ENCODE measurements at places on chromosomes 12 and 14.

GRCh38 chr12:80821513-80822000 is 104.8 kb downstream of the MYF5 start:
- no peak for DNase-seq

- DNase-seq, result no peak
These were observed 79.6 kb upstream of the IFNG-AS1 start for GRCh38 chr12:67909681-67910080.

DNA sequence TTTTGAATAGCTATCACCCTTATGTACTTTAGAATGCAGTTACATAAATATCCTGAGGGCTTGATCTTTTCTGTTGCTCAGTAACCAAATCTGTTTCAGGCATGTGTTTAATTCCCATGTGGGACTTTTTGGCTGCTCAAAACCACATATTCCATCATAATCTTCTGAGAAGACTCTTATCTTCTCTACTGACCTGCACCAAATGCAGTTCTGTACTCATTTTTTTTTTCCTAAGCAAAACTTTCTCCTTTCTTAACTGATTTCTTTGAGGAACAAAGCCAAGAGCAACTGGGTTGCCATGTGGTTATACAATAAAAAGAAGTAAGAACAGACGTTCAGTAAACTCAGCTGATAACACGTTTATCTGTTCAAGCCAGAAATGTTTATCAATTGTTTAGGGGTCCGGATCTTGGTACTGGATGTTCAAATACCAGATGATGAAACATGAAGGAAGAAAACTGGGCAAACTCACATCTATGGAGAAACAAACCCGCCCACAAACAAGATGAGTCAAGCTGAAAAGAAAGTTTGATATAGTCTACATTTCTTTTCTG is 50.1 kb downstream of the TMEM132C start:
- no peak for DNase-seq

GRCh38 chr12:45257185-45257930 is 41.5 kb downstream of the ANO6 start:
- DNase-seq, result no peak

DNA sequence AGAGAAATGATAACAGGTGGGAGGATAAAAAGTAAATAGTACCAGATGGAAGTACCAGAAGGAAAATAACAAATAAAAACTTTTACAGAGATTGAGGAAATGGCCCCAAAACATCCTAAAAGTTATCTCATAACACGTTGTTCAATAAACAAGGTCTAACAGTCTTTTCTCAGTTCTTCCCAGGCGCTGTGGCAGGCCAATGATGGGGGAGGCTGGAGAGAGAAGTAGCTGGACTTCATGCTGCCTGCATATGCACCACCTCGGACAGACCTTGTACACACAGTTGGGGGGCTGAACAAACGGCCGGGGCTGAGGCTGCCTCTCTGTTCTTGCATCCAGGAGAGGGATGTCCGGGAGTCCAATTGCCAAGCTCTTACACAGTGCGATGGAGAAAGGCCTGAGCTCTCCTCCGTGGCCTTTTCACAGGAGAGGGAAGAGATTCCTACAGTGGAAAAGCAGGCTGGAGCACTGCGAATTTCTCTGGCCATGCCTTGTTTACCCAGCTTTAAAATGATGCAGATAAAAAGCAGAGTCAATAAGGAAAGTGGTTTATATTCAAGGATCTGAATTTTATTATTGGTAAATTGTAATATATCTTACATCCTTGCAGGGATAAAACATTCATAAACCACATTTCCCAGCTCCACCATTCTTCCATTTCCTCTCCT is 109.8 kb downstream of the PHLDA1 start:
- DNase-seq, result no peak

DNA sequence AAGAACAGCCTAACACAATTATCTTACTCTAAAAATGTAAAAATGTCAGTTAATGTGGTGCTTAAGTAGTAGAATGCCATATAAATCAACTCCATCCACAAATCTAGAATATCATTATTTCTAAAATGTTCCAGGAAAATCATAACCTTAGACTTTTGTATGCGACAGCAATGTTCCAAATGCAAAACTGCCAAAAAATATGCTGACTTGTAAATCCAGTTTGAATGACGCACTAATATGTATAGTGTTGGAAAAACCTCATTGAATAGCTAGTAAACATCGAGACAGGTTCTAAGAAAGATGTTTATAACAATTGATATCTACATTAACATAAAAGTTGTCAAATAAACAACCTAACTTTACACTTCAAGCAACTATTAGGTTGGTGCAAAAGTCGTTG is 469.1 kb upstream of the PRICKLE1 start:
- DNase-seq, result no peak

GRCh38 chr12:905261-906031 is 44.0 kb downstream of the RAD52 start:
- DNase-seq, result no peak

GRCh38 chr12:84875241-84875640 is 37.4 kb downstream of the SLC6A15 start:
- DNase-seq, result no peak

DNA sequence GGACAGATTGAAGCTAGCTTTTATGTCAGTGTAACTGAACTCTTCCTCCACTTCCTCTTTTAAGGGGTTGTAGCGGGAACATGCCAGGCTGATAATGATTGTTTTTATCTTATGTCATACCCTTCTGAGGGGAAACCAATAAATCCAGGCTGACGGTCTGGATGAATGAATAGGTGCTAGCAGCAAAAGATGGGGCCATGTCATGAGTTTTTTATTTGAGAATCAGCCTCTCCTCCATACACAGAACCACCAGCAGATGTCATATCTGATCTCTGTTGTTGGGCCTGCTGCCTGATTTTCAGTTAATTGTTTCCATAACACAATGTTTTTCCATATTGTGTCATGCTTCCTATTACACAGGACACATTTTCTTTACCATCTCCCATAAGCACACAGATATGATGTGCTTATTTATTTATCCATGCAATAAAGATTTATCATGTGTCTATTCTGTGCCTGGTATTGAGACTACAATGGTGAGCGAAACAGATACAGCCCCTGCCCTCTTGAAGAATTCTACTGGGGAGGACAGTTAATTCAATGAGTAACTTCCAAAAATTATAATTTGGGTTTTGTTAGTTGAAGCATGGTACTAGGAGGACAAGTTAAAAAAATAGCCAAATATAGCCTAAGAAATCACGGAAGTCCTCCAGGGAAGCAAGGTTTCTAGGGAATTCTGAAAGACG is 33.6 kb upstream of the CRY1 start:
- DNase-seq, result no peak

DNA sequence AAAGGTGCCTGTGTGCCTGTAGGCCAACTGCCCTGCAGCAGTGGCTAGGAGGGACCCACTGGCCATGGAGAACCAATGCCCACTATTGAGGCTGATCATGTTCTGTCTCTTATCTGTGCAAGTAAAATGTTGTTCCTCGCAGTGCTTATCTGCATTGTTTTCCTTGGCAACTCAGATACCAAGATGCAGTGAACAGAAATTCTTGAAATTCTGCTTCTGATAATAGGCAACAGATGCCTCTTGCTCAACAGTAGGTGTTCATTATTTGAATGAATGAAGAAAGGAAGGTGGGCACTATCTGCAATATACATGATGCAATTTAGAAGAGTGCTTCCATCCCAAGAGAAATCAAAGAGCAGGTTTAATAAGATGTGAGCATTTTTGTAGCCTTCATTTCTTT is 232.2 kb downstream of the NUAK1 start:
- DNase-seq, result no peak

DNA sequence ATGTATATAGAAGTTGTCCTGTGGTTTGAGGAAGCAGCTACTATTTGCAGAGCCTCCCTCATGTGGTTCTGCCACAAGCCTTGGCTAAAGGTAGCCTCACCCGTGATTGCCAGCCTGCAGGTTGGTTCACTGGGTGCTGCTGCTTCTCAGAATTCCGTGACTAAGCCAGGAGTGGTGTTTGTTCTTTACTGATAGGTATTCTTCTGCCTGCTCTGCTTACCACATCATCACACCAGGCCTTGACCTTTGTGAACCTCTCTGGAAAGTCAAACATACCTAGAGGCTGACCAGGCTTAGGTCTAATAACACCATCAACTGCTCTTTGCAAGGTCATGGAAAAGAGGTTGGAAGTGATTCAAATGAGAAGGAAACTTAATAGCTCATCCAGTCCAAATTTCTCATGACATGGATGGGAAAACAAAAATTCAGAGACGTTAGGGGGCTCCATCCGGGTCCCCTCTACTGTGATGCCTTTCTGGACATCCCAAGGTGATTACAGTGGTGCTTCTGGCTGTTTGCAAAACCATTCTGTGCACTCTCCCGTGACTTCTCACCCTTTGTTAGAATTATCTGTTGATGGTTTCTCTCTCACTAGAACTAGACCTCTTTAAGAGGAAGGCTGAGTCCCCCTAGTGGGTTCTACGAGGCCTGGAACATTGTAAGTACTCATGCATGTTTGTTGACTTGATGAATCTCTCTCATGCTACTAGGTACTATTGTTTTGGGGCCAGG is 8.5 kb upstream of the SOCS2 start:
- no peak for DNase-seq

GRCh38 chr14:37417833-37418232 is 177.2 kb downstream of the FOXA1 start:
- no peak for DNase-seq

DNA sequence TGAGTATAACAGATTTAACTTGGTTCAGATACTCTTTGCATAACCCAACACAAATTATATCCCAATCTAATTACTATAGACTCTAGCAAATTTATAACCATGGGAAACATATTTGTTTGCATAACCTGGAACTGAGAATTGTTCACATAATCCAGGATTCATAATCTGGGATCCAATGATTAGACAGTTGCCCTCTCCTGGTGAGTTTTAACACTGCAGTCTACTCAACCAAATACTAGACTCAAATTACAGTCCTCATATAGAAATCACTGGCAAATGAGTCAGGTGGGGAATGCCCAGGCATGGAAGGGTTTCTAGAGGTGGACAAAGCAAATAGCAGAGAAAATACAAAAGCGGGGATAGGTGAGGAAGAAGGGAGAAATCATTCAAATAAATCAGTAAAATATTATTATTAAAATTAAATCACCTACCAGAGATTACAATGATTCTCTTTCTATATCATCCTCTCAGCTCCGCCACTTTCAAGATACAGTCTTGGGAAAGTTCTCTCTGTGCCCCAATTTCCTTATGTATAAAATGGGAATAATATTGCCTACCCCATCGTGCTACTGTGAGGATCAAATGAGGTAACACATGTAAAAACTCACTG is 9.4 kb downstream of the GCH1 start:
- DNase-seq, result no peak

GRCh38 chr12:43861840-43862150 is 25.9 kb downstream of the TMEM117 start:
- DNase-seq, result no peak

DNA sequence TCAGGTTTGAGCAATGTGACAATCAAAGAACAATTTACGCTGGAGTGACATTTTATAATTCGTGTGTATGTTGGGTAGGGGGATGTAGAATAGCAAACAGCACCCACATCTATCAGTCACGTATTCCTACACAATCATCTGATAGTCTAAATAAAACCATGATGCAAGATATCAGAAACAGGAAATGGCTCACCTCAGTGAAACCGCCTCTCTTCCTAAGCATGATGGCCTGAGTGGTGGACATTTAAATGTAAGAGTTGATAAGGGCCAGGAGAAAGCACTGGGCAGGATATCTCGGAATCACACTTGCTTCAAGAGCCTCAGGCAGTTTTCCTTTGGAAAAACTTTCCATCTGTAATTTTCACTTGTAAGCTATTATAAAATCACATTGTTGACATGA is 128.2 kb downstream of the GRIP1 start:
- no peak for DNase-seq

DNA sequence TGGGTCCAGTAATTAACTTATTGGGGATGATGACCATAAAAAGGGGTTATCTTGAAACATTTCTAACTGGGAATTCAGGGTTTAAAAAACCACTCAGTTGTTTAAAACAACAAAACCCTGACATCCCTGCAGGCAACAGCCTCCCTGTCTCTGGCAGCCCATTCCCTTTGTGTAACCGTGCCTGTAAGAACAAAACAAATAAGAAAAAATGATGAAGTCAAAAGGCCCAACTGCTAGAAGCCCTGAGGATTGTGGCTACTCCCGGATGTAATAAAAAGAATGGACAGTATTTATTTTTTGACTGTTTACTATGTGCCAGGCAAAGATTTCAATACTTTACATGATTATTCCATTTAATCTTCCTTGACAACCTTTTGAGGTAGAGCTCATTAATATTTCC is 75.3 kb downstream of the TMCC3 start:
- no peak for DNase-seq

- peak; percentile 64 for DNase-seq
These were observed 4.4 kb downstream of the KRT86 start for GRCh38 chr12:52278575-52279421.

GRCh38 chr12:124034297-124034696 is 61.3 kb downstream of the ZNF664 start:
- no peak for DNase-seq

- no peak for DNase-seq
These were observed at the start of gene NOS1 for GRCh38 chr12:117361347-117361751. TSS of gene NOS1 (minus strand) at chr12:117361626. CDS start at chr12:117331069, 30,557 bp downstream.

GRCh38 chr12:82893896-82894295 is 207.2 kb downstream of the TMTC2 start:
- DNase-seq, result no peak

GRCh38 chr14:49953196-49953595 is 60.3 kb downstream of the ARF6 start:
- no peak for DNase-seq

GRCh38 chr12:62299617-62300016 is 39.4 kb downstream of the USP15 start:
- no peak for DNase-seq

DNA sequence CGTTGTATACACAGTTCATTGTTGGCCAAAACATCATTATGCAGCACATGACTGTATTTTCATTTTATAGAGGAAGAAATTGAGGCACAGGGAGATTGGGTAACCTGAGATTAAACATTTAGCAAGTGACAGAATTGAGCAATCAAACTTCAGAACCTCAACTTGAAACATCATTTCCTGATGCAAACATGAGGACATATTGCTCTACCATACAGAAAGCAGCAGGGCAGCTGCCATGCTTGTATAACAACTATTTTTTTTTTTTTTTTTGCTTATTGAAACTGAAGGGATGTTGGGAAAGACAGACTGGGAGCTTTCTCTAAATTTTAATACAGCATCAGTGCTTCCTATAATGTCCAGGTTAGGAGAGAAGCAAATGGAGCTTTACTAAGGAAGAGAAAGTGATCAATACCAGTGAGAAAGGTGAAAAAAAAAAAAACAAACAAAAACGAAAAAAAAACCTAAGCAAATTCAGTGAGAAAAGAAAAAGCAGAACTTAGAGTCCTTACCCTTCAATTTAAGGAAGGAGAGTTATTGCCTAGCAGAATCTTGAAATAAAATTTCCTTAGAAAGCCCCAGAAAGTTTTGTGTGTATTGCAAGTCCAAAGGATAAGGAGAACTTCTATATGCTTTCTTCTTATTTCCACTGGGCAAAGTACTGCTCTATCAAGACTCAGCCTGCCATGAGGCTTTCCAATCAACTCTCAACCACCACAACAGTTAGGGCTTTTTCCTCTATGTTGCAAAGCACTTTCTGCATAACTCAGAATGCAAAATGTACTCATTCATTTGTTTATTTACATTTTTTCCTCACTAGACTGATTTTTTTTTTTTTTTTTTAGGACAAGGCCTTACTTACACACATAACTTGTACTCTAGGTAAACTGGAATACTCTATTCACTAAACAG is 21.6 kb downstream of the BTG1 start:
- no peak for DNase-seq

GRCh38 chr14:34018564-34019244 is 67.8 kb upstream of the EGLN3 start:
- DNase-seq, result no peak

Measured in D721Med (cell line).